ENCODE measurements at places on chromosomes 11 and 22.
A peak's percentile ranks its signal among the peaks of the same experiment; 100 is the strongest.

GRCh38 chr11:128174465-128175291 is 412.7 kb downstream of the ETS1 start:
- no peak for DNase-seq

DNA sequence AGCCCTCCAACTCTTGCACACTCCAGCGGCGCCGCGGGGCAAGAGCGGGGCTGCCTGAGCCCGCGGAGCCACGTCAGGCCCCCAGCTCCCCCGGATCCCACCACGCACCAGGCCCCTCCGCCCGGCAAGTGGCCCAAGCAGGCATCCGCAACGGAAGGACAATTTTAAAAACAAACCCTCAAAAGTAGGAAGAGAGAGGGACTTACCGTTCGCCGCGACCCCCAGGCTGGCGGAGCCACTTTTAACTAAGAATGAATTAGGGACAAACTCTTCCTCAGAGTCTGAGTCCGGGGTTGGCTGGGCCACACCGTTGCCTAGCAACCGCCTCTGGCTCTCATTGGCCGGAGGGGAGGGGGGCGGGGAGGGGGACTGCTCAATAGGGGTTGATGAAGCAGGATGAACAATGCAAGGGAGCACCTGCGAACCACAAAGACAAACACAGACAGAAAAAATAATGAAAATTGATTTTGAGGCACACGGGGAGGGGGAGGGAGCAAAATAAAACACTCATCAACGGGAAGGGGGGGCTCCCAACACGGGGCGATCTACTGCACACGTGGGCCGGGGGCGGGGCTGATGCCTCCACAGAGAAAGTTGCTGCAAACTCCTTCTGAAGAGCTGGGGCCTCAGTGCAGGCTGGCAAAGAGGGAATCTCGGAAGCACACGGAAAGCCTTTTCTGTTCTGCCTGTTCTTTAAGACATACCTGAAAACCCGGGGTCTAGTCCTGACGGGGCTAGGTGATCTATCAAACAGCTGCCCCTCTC is 387.5 kb upstream of the NARS2 start:
- peak; percentile 88 for DNase-seq

DNA sequence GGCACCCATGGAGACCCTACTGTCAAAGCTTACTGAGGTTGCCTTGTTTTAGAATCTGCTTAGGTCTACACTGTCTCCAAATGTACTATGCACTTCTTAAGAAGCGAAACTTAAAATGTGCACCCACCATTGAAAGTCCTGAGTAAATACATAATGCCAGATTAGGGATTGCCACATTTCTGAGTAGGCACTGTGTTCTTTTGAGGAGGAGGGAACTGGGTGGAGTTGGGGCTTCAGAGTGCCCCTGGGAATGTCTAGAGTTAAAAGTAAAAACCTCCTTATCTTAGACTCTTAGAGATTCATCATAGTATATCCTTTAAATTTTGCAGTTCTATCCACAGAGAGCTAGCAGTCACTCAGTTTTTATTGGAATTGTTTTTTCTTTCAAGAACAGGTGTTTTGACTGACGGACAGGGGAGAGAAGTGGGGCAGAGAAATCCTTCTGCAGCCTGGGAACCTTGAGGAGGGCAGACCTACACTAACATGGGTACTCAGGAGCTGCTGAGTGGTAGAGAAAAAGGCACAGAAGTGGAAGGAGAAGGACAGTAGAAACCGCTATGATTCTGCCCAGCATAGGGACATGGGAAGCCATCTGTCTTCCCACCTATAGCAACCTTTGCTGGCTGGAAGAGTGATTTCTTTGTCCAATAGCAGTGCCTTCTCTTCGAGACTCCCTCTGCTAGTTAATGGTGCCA is 33.4 kb upstream of the MICAL2 start:
- DNase-seq = no peak

- no peak for DNase-seq
These were observed 3.7 kb upstream of the APLNR start for GRCh38 chr11:57240757-57241156.

DNA sequence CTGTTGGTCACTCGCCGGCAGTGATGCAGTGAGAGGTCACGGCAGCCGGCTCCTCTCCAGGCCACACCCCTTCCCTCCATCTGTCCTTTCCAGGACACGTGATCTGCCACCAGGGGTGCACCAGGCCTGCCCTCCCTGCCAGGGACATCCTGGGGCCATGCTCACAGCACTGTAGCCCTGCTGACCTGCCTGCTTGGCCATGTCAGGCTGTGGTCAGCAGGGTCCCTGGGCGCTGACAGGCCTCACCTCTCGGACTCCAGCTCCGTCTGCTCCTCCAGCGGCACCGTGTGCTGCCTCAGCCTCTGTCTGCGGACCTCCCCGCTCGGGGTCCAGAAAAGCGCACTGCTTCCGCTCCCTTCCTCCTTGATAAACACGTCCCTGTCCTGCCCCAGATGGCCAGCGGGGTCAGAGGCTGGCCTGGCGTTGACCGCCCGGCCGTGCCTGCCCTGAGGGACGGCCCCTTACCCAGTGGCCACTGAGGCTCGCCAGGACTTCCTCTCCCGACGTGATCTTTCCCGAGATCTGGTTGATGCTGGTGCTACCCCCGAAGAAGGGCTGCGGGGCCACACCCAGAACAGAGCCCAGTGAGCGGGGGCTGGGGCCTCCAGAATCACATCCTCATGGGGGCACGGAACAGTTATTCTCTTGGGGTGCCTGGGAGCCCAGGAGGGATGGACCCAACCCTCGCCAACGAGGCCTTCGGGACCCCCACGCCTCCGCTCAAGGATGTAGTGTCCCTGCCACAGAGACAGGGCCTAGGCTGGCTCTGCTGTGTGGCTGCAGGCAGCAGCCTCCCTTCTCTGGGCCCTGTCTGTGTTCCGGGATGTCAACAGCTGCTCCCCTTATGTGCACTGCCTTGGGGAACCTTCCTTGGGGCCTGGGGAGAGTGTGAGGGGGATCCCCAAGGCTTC is 36.3 kb upstream of the CARS1 start:
- no peak for DNase-seq

- DNase-seq = no peak
These were observed 16.5 kb upstream of the USP18 start for GRCh38 chr22:18133452-18133851.

DNA sequence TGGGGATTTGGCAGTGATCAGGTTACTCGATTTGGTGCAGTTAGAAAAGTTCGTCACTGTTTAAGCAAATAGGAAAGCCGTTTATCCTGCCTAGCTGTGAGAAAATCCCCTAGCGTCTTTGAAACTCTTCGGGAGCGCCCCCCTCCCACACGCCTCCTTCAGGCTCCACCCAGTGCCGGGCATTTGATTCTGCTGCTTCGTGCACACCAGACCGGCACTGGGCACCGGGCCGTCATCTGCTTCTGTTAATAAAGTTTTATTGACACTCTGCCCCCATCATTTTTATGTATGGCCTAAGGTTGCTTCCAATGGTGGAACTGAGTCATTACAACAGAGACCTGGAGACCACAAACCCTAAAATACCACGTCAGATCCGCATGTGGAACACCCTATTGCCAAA is 50.9 kb downstream of the IGF2 start:
- DNase-seq = no peak

- DNase-seq = no peak
These were observed 44.3 kb upstream of the CEP126 start for GRCh38 chr11:101870510-101870909.
